ENCODE measurements at places on chromosomes 1 and 21.

DNA sequence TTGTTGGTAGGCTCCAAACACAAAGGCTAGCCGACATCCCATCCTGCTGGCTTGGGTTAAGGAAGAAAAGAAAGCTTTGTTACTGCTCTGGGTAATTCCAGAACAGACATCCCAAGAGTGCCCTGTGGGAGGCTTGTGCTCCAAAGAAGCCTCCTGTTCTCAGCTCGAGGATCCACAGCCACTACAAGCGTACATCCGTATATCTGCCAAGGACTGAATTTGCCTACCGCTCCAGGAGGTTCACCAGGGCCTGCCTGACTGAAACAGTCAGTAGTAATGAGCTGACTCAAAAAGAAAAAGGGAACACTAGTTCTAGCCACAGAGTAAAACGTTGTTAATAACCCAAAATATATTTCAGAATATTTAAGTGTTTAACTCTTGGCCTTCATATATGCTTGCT, 24.8 kb upstream of the MUTYH start:
- no peak for DNase-seq

DNA sequence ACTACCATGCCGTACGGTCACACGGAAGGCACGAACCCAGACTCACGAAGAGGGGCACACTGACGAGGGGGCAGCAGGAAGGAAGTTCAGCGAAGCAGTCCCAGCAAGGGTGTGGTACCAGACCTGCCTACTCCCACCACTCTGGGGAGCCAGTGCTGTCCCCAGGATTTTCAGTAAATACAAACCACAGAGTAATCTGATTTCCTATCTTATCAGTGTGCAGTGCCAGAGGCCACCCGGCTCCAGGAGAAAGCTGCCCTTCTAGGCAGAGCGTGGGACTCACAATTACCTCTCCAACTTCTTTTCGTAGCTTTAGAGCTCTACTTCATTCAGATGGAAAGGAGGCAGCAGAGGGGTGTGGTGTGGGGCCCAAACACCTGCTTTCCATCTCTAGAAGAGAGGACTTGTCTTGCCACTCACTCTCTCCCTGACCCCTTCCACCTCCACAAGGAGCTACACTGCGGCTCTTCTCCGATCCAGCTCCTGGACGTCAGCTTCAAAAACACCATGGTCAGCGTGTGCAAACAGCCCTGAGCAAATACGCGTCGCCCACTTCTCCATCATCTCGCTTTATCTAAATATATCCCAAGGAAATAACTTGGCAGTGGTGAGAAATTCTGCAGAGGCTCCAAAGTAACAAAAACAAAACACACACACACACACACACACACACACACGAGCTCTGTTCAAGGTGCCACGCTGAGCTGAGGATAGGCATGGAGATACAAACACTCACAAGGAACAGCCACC, 98.5 kb downstream of the MRPL37 start:
- DNase-seq: no peak

DNA sequence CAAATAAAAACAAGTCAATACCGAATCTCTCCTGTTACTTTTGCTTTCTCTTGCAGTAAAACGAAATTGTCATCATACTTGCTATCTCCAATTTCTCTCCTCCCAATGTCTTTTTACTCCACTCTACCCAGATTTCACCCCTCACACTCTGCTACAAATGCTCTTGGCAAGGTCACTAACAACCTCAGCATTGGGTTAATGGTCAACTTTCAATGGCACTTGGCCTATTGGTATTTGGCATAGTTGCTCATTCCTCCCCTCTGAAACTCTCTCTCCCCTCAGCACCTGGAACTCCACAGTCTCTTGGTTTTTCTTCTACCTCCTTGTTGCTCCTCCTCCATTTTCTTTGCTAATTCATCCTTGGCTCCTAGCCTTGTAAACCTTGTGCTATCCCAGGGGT, 367.3 kb downstream of the PTPRU start:
- no peak for DNase-seq

DNA sequence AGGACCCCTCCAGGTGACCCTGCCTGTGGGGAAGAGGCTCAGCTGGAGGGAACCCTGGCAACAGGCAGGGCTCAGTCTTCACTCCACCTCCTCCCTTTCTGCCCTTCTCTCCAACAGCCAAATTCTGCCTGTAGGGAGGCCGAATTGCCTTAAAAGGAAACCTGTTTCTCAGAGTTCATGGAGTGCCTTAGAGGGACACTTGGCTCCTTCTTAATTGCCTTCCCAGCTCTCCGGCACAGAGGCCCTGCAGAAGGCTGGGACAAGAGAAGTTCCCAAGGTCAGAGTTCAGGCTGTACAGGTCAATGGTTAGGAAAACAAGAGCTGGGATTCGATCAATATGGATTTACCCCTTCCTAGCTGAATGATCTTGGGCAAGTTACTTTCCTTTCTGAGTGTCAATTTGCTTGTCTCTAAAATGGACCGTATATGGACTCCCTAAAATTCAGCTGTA, 6.2 kb downstream of the CSRP1 start:
- DNase-seq: no peak

DNA sequence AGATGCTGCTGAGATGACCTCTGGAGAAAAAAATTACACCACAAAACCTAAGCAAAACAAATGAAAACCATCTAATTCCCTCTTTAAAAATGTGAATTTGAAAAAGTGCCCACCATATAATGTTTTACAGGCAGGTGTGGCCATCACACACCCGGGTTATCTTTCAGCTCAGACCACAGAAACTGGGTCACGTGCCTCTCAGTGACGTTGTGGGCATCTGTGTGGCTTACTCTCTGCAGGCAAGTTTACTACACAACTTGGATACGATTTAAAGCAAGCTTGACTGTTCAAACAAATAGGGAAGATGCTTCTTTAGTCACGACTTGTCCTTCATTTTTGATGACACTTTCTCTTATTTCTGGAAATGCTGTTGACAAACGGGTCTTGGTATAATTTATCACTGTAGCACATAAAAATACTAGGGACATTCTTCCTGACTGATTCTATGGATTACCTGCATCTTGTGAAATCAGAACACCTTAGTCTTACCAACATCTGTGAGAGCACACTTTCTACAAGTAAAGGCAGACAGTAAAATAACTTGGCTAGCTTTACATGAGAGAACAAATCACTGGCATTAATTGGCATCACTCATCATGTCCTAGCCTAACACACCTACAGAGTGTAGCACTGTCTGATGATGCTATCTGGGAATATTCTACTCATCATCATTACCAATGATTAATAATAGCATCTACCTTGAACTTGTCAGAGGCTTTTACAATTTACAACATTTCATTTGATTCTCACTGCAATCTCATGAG, 89.3 kb upstream of the EDEM3 start:
- DNase-seq: peak; percentile 56

DNA sequence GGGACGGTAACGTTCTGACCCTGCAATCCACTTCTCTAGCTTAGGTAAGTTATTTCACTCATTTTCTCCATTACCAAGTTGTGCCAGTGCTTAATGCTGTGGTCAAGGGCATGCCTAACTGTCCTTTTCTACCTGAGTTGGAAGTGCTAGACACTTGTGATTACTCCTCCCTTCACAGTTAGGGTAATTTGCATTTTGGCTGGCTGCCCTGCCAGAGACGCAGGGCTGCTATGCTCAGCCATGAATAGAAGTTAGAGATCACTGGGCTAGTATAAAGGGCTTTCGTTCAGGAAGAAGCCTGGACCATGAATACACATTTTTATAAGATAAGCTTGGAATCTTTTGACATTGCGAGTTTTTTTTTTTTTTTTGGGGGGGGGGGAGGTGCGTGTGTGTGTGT, 633.2 kb upstream of the NEGR1 start:
- DNase-seq: no peak

DNA sequence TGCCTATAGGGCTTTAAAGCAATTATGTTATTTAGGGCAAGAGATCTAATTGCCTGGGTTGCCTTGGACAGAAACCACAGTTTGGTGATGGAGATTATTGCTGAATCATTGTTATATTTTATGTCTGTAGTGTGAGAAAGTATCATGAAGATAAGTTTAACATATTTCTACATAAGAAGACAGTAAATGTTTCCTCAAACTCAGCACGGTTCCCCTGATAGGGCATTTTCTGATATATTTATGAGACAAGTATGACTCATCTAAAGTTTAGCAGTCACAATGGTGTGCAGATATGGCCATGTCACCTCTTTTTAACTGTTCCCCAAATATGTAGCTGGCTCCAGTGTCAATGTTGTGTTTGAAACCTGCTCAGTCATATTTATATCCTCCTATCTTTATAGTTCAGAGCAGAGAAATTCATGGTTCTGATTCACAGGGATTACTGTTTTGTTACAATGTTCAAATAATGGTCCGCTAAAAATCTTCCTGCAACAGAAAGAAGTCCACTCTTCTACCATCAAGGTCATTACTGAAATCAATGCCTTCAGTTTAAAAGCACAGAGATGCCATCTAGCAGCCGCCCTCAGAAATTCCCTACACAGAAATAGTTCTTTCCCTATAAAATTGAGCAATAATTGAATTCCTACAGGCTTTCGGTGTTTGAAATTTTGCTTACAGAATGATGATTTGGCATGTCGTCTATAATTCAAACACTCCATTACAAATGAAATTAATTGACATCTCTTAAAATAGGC, 3.7 kb downstream of the OLFM3 start:
- no peak for DNase-seq

GRCh38 chr21:42555756-42556438, 42.2 kb downstream of the SLC37A1 start:
- DNase-seq: no peak

GRCh38 chr1:224266105-224266914, 63.7 kb downstream of the NVL start:
- DNase-seq: no peak

- peak; percentile 66 for DNase-seq
These were observed 19.6 kb upstream of the TCEA3 start for GRCh38 chr1:23444104-23444533.

DNA sequence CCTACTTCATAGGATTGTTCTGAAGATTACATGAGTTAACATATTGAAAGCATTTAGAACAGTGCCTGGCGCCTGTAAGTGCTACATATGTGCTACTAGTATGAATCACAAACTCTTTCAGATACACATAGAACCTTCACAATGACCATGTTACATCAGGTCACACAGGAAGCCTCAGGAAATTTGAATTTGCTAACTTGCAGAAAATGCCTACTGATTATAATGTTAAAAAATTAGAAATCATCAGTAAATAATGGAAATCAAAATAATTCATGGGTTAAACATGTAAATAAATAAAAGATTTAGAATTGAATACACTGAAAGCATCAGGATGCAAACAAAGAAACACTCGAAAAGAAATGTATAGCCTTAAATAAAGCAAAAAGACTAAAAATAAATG, 94.9 kb downstream of the SPAG17 start:
- no peak for DNase-seq

DNA sequence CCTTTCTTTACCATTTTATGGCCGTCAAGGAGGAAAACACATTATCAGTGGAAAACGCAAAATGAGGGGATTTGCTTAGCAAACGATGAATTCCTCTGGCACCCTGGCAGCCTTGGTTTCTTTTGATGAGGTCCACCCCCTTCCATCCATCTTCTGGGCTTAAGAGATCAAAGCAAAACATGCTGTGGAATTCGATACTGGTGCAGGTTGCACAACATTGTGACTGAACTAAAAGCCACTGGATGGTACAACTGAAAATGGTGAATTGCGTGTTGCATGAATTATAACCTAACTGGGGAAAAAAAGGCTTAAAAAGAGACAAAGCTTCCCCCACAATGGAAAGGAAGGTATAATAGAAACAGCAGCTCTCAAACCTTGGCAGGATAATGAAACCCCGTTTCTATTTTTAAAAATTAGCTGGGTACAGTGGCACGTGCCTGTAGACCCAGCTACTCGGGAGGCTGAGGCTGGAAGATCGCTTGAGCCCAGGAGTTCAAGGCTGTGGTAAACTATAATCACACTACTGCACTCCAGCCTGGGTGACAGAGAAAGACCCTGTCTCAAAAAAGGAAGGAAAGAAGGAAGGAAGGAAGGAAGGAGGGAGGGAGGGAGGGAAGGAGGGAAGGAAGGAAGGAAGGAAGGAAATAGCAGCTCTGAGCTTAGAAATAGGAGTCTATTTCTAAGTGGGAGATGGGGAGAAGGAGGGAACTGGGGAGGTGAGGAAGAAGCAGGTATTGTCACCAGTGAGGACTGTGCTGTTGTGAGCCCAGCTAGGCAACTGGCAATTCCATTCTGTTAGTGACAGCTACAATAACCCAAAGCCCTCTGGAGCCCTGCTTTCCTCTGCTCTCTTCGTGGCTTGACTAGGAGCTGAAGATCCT, 29.0 kb upstream of the LGALS8 start:
- DNase-seq: no peak

DNA sequence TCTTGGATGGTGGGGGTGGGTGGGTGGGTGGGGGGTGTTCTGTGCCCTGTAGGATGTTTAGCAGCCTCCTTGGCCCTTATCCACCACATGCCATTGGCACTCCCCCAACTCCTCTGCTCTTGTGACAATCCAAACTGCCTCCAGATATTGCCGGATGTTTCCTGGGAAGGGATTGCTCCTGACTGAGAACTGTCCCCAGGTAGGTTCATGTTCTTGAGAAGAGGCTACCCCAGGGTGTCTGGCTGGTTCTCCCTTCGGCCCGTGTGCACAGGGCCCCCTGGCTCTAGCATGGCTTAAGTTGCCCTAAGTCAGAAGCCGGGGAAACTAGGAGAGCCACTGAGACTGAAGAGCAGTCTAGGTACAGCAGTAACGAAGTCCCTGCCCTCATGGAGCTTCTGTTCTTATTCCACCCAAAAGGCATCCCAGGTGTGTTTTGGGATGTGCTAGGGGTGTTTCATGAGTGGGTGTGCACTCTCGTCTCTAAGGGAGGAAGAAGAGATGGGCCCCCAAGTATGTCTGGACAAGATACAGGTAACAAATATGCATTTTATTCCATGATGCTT, 19.8 kb upstream of the THRAP3 start:
- DNase-seq: no peak

DNA sequence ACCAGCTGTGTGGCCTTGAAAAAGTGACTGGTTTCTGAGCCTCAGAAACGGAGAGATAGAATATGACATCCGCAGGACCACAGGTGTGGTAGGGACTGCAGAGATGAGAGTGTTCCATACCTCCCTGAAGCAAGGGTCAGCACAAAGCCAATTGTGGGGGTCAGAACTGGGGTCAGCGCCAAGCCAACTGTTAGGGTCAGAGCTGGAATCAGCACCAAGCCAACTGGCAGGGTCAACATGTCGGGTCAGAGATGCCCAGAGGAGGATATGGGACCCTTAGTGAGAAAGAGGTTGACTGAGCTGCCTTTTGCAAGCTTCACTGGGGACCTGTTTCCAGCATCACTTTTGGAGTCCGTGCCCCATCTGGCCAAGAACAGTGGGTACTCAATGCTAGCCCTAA, 93.9 kb downstream of the MATN1 start:
- no peak for DNase-seq

- no peak for DNase-seq
These were observed 568.4 kb downstream of the PLA2G4A start for GRCh38 chr1:187396929-187397796.

- DNase-seq: peak; percentile 56
These were observed 756 bp downstream of the ANKRD13C start for GRCh38 chr1:70353601-70354331.

- DNase-seq: no peak
These were observed 123.9 kb upstream of the DPYD start for GRCh38 chr1:98044766-98045165.

GRCh38 chr1:205667909-205668643, 12.2 kb downstream of the SLC45A3 start:
- DNase-seq: peak; percentile 75

- DNase-seq: no peak
These were observed 26.4 kb upstream of the LRIG2 start for GRCh38 chr1:113046569-113046968.

Data from colonic mucosa (tissue), 4 donors.